ENCODE measurements at places on chromosomes 3 and 15.

- no peak for ATAC-seq
Observed at GRCh38 chr3:147838652-147839051, 429.5 kb downstream of the ZIC1 start.

DNA sequence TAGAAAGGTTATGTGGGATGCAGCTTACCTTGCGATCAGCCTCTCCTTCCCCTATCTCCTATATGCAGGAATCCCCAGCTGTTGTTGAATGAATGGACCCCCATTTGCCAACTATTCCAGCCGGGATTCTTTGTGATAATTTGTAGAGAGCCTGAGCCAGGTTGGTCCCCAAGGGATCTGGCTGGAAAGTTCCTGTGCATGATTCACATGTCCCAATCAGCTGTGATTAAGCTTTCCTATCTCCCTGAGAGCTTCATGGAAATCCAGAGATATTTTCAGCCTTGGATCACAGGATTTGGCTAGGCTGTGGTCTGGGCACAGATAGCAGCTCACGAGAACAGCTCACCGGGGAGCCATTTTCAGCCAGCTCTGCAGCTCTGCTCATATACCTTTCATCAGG lies 76.7 kb downstream of the ARNT2 start:
- ATAC-seq, result peak; percentile 18

DNA sequence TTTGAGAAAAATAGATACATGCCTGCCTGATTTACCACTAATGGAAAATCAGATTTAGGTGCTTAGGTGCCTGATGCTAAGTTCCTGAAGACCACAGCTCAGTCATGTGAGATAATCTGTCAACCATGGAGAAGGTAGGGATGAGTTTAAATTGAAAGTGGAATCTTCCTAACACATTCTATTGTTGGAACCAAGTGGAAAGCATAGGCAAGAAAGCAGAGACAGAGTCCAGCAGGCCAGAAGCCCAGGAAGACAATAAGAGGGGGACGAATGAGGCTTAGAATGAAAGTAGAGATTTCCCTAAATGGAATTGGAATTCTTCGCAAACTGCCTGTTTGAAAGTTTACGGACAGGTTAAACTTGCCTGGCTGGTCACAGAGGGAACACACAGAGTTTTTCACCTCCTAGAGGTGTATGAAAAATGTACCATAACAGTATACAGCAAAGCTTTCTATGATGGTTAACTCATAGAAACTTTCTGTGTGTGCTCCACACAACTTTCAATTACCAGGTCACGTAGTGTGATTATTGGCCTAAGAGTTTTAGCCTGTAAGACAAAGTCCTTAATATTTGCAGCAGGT lies 453.8 kb upstream of the KCNMB2 start:
- no peak for ATAC-seq

- no peak for ATAC-seq
Observed at GRCh38 chr15:70722266-70723121, 40.9 kb downstream of the UACA start.

DNA sequence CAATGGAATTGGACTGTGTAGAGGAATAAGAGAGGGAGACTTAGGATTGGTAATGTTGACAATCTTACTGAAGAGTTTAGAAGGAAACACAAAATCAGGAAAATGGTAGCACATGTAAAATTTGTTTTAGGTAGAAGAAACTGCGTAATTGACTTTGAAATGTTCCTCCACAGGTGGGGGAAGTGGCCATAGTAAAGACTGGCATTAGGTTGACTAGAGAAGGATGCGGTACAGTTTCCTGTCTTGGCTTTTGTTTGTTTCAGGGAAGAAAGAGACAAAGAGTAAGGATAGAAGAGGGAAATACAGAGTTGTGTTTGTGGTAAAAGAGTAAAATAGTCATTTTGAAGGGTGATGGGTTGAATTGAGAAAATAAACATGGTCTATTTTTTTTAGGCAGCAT lies 253.6 kb upstream of the ZNF717 start:
- ATAC-seq, result no peak

GRCh38 chr15:78205337-78205736 lies 29.0 kb downstream of the ACSBG1 start:
- ATAC-seq, result no peak
